ENCODE measurements at places on chromosomes 12 and 14.

GRCh38 chr14:68664225-68664681 lies 128.6 kb downstream of the ZFP36L1 start:
- DNase-seq: no peak

DNA sequence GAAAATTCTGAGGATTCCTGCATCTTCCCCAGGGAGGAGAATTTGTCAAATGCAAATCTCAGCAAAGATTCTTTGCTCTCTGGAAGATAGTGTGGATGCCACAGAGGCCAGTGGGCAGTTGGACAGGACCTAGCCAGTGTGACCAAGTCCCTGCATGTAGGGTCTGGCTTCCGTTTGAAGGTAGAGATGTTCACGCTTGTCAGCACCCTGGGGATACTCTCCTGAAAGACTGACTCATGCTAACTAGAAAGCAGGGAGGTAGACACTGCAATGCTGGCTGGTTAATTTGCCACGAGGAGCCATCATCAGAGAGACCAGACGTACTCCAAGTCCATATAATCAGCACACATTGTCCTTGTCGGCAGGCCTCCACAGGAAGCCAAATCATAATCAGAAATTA lies 130.1 kb downstream of the SAMD4A start:
- DNase-seq: no peak

- no peak for DNase-seq
Measured at GRCh38 chr12:124699909-124700308, 132.5 kb upstream of the NCOR2 start.

DNA sequence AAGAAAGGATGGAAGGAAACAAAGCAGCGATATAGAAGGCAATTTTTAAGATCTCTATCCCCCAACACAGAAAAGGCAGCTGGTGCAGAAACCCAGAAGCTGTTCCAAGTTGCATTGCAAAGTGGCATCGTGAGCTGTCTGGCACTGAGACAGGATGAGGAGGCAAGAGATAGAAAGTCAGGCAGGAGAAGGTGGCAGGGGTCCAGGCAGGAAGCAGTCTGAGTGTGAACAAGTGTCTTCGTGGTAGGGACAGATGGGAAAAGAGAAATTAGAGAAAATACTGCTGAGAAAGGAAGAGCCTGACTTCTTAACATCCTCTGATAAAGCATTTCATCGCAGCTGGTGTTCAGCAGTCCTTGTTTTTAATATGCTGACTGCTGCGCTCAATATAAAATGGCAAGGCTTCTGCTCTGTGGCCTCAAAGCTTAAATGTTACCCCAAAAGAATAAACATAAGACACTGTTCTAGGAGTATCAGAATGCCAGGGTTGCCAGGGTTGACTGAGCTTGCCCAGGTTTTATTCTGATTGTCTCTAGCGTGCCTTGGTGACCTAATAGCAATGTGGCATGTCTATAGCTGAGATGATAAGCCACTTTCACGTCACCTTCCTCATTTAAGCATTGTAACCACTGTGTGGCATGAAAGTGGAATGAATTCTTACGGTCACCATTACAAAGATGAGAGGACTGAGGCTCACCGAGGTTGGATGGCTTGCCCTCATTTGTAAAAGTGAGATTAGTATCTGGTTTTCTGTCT lies 397.6 kb downstream of the NUAK1 start:
- no peak for DNase-seq

GRCh38 chr12:49366096-49366651 lies 1.1 kb upstream of the SPATS2 start:
- DNase-seq: no peak

DNA sequence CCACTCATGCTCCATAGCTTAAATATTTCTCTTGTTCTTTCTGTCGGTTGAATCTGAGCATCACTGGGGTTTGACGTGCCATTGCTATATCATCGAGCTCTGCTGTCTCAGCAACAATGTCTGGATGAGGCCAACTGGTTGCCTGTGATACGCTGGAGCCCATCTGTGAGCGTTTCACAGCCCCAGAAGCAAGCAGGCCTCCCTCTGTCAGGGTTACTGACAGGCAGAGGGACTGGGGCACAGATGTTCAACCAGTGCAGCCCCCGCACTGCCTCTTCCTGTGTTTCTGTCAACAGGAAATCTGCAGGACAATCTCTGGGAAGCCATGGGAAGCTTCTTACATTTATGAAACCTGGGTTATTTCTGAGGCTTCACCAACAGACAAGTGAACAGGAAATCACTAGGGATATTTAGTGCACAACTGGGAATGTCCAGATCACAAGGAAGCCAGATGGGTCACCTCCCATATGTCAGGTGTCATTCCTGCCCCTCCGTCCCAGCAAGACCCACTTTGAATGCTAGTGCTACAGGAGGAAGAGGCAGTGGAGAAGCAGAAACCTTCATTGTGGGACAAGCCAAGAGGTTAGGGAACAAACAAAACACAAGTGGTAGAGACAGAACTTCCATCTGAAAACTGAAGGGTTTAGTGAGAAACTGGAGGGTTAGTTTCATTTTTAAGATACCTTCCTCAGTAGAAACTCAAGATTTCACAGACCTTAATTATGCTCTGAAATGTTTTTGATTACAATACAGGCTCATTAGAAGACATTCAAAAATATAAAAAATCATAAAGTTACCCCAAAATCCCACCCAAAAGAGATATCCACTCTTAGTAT lies 24.1 kb downstream of the DMAC2L start:
- no peak for DNase-seq

GRCh38 chr14:54537651-54538050 lies 27.9 kb downstream of the CGRRF1 start:
- DNase-seq: no peak

GRCh38 chr12:125133616-125134015 lies 68.4 kb downstream of the AACS start:
- no peak for DNase-seq

- DNase-seq: no peak
Measured at GRCh38 chr12:3213188-3213587, 136.0 kb downstream of the TSPAN9 start.

- no peak for DNase-seq
Measured at GRCh38 chr14:35229084-35229791, 62.9 kb upstream of the PSMA6 start.

GRCh38 chr14:65211341-65211987 lies 109.1 kb upstream of the MAX start:
- DNase-seq: no peak

- DNase-seq: peak; percentile 31
Measured at GRCh38 chr12:120264086-120264903, 1.2 kb downstream of the PXN start.

DNA sequence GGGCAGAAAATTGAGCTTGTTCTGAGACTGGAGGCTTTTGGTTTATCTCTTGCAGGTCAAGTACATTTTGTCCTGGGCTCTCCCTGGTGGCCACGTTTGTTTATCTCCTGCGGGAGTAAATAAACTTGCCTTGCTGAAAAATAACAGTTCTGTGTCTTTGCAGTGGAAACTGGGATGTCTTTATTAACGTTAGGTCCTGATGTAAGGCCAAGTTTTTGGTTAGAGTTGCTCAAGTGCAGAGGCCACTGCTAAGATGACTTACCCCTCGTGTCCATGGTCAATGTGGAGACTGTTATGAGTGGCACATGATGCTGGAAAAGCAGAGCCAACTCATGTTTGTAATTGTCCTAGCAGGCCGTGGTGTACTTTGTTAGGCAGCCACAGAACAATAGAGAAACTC lies 3.8 kb downstream of the PTPN11 start:
- no peak for DNase-seq

- no peak for DNase-seq
Measured at GRCh38 chr12:128052777-128053176, 214.2 kb upstream of the TMEM132C start.

GRCh38 chr14:24055971-24056799 lies 4.4 kb downstream of the CARMIL3 start:
- DNase-seq: no peak

- no peak for DNase-seq
Measured at GRCh38 chr12:57221169-57221917, 4.7 kb downstream of the NXPH4 start.

GRCh38 chr14:68726093-68726695 lies 66.7 kb downstream of the ZFP36L1 start:
- DNase-seq: no peak

- DNase-seq: peak; percentile 39
Measured at GRCh38 chr12:4293299-4293965, 19.9 kb downstream of the CCND2 start.

- no peak for DNase-seq
Measured at GRCh38 chr12:67833602-67834001, 155.6 kb upstream of the IFNG-AS1 start.

GRCh38 chr12:123267991-123268843 lies 3.4 kb downstream of the CDK2AP1 start:
- peak; percentile 23 for DNase-seq

DNA sequence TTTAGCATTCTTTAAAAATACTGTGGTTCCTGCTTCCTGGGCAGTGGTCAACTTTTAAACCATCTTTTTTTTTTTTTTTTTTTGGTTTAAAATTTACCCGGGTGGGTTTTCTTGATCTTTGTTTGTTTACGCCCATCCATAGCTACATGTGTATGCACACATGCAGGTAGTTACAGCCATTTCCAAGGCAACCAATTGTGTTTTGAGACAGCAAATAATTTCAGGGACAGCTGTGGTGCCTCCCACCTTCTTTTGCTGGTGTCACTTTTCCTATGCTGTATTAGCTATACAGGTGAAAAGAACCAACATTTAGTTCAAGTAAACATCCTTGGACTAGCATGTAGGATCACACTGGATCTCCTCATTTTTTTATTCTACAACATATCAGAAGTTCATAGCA lies 52.0 kb upstream of the PSMA6 start:
- no peak for DNase-seq

DNA sequence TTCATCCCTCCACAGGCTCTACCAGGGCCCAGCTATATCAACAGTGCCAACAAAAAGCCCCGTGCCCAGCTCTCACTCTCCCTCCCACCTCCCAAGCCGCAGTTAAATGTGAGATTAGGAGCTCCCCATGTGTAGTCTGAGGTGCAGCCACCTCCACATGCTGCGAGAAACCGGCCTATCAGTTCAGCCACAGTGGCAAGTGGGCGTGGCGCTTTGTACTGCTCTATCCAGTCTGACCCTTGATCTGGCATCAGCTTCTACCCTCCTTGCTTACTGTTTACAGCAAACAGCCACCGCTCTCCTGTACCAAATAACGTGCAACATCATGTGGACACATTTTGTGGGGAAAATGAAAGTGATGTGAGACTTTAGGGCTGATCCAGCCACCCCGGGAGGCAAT lies 1.7 kb downstream of the PLEK2 start:
- DNase-seq: no peak

- no peak for DNase-seq
Measured at GRCh38 chr14:50360851-50361250, 35.8 kb downstream of the CDKL1 start.

DNA sequence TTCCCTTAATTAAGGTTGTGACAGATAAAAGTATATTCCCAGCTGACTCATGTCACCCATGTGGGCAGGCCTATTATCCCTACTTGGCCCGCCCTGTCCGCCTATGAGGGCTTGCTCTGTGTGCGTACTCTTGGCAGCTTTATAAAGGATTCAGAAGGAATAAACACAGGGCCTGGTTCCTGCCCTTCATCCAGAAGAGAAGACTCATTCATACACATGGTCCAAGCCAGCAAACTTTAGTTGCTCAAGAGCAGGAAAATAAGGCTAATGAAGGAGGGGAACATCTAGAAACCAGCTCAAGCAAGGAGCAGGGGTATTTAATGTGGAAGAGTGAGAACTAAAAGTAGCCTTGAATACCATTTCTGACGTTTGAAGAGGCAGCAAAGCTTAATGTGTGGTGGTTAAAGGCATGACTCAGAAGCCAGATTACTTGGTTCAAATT lies 141.9 kb downstream of the CRADD start:
- no peak for DNase-seq

- no peak for DNase-seq
Measured at GRCh38 chr14:87813211-87813610, 179.8 kb downstream of the GALC start.

DNA sequence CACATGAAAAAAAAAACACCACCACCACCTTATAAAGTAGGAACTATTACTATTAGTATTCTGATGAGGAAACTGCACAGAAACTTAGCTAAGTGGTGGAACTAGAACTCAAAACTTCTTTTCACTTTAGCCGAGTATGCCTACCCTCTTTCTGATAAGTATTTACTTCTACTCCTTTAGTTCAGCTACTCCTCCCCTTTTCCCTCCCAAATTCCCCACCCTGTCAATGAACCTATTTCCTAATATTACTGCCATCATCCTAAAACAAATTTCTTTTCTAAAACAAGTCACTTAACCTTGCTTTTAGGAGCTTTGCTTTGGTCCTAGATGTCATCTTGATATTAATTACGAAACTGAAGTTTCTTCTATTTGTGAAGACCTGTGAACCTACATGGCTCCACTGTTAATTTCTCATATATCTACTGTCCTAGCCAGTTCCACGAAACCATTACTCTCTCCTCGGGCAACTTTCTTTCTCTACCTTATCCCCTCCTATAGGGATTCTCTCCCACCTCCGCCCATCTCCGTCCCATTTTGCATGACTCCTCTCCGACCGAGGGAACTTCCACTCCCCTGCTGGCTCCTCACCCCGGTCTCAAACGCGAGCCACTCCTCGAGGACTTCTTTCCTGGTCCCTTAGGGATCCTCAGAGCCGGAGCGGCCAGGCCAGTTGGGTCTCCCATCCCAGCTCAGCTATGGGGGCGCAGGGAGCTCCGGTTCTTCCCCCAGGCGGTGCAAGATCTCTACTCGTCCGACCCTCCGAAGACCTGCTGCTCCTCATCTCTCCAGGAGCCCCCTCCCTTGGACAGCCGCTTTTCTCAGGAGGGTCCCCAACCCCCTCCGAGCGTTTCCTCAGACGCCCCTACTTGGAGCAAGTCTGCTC lies 1.1 kb downstream of the NUMB start:
- DNase-seq: peak; percentile 49

GRCh38 chr12:16037533-16037932 lies 126.4 kb downstream of the DERA start:
- no peak for DNase-seq

DNA sequence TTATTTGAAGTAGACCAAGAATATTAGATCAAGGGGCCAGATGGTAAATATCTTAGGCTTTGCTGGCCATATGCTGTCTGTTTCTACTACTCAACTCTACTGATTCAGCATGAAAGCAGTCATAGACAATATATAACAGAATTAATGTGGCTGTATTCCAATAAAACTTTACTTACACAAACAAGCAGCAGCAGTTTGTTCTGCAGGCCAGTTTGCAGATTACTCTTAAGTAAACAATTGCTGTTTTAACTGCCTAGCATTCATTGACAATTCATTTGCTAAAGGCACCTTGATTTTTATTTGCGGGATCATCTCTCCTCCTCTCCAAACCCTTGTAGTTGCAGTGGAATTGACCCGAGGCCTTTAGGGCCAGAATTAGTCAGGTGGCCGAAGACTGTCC lies 94.1 kb upstream of the GARIN6 start:
- DNase-seq: no peak

GRCh38 chr14:60616461-60616959 lies 32.8 kb downstream of the SIX1 start:
- no peak for DNase-seq

All from activated naive CD4-positive, alpha-beta T cell treated with anti-CD3 and anti-CD28 coated beads, Interleukin-2, amount 10 ng/mL, durations not matched to agents 7 days and 5 days (primary cell).